ENCODE measurements at places on chromosomes 13 and 19. TPM values are rescaled to one million over a fixed set of nuclear protein-coding genes. Genes with fewer than 3 reads are reported as not detected.
A peak's percentile ranks its signal among the peaks of the same experiment; 100 is the strongest.

CLEC11A gene
- total RNA-seq = 16.6 TPM

PRRG2 gene
- 1.7 TPM for total RNA-seq

KASH5 gene
- total RNA-seq = not detected

SERPINE3 gene
- 0.31 TPM for total RNA-seq

KLF1 gene
- 1.1 TPM for total RNA-seq

ZNF729 gene
- total RNA-seq = not detected

GPC6 gene
- 37.8 TPM for total RNA-seq

DNA sequence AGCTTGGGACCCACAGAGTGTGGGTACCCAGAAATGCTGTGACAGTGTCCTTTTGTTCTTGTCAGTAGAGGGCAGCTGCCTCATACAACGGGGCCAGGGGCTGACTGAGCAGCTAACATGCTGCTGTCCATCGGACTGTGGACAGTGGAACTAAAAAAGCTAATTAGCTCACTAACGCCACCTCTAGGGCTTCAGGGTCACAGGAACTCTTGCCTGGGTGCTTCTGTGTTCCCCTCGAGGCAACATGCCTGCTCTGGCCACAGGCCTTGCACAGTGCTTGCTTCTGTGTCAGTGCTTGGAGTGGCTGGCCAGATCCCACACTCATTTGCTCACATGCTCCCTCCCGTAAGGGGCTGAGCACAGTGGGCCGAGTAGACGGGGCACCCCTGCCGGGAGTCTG lies 377.0 kb downstream of the OLFM4 start:
- DNase-seq = no peak

- no peak for DNase-seq
Observed at GRCh38 chr13:80083853-80084676, 256.9 kb downstream of the SPRY2 start.

- DNase-seq = no peak
Observed at GRCh38 chr13:46531953-46532352, 21.0 kb upstream of the LRCH1 start.

GRCh38 chr13:72469906-72470305 lies 257.5 kb downstream of the MZT1 start:
- no peak for DNase-seq

DNA sequence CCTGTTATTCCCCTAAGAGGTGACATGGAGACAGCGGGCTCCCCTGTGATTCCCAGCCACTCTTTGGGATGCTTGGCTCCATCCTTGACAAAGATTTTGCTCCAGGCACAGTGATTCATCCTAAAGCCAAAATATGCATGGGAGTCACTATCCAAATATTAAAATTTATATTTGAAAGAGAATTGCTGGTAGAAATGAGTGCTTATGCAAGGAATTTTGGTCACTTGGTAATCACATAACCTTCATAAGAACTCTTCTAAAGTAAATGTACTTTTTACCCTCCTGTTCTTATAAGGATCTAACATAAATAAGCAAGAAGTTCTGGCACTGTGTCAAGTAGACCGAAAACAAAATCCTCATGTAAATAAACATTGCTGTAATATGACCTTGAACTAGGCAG lies 385.8 kb downstream of the ITGBL1 start:
- DNase-seq = no peak

DNA sequence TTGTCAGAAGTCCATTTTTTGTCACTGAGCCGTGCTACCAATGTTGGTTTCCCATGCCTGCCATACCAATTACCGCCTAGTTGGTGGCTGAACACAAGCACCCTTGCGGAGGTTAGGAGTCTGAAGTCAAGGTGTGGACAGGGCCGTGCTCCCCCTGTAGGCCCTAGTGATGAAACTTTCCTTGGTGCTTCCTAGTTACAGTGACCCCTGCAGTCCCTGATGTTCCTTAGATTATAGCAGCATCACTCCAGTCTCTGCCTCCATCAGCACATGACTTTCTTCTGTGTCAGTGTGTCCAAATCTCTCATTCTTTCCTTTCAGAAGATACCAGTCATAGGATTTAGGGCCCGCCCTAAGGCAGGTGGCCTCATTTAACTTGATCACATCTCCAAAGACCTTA lies 99.0 kb downstream of the MYO16 start:
- DNase-seq = no peak

DNA sequence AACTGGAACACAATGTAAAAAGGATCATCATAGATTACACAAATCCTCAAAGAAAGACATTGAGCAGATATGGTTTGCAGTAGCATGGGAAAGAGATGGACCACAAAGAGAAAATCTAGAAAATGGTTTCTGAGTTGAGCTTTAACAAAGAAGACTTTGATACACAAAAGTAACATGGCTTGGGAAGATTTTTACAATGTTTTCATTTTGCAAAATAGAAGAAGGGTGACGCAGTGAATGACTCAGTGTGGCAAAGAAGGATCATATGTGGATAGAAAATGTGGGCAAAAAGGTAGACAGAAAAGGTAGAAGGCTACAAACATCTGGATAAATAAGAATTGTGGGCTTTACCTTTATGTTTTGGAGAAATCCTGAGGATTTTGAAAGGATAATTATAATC lies 1220.5 kb downstream of the PCDH17 start:
- no peak for DNase-seq

- no peak for DNase-seq
Observed at GRCh38 chr13:77310579-77311279, 16.2 kb downstream of the MYCBP2 start.

GRCh38 chr19:44845286-44845611 lies 848 bp upstream of the NECTIN2 start:
- DNase-seq = peak; percentile 72
